ENCODE measurements at places on chromosomes 7 and 10.

- DNase-seq: no peak
Observed at GRCh38 chr7:128302139-128302538, 41.6 kb downstream of the RBM28 start.

DNA sequence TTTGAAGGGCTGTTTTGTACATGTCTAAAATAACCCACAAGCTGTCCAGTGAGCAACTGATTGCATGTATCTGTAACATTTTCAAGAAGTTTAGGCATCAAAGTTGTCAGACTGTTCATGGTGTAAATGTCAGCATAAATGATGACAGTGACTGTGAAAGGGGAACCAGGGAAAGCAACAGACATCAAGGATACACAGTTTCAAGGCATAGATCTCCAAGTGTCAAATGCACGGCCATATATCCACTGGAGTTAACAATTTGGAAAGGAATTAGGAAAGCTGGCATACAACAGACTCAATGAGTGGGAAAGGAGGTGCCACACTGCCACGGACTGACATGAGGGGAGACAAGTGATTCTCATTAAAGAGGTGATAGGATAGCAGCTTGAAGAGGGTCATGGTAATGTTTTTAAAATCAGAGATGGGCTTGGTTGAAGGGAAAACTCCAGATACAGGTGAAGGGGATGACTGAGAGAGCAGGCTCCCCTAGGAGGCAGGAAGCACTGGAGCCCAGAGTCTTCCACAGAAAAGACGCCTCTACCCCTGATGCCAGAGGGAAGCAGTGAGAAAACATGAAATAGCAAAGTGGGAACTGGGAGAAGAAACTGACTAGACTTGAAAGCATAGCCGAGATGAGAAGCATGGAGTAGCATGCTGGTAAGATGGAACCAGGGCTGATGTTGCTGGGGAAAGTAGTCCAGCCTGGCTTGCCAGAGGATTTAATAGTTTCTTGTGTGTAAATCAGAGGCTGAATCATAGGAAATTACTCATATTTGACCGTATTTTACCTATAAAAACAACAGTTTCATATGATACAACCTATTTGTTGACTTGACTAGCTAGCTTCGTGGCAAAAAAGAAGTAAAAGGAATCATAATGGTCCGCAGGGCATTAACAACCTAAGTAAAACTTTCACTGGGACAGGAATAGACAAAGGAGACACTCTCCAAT lies 18.6 kb downstream of the NSMCE4A start:
- no peak for DNase-seq

- no peak for DNase-seq
Observed at GRCh38 chr7:4894482-4894881, 11.0 kb upstream of the RADIL start.

DNA sequence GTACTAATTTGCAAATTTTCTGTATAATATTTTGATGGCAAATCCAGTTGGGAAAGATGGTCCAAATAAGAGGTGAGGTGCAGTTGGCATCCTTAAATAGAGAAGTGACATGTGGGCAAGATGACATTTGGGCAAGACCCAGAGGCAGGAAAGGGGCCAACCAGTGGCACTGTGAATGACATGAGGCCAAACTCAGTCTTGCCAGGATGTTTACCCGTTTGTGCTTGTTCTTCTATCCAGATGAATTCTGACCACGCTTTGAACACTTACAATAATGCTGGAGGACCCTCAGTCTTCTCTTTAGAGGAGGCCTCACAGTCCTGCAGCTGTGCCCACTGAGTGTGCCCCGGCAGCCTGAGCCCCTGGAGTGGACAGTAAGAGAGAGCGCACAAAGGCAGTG lies 45.1 kb downstream of the KCNMA1 start:
- no peak for DNase-seq

GRCh38 chr10:33509231-33509831 lies 174.9 kb upstream of the NRP1 start:
- DNase-seq: peak; percentile 1

DNA sequence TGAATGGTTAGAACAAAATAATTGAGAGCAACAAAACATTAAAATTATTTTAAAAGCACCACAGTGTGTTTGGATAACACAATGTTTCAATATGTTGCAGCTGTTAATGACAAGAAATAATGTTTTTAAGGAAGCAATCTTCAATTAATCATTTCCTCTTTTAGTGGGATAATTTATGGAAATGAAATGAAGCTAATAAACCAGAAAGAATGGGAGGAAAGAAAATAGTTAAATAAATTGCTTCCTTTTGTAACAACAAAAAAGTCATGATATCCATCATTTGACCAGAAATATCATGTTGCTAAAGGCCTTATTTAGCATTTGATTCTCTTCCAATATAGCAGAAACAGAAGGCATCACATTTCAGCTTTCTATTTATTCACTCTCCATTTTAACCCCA lies 224.5 kb downstream of the SEMA3A start:
- DNase-seq: no peak

GRCh38 chr10:75000748-75001321 lies 110.6 kb upstream of the SAMD8 start:
- no peak for DNase-seq

DNA sequence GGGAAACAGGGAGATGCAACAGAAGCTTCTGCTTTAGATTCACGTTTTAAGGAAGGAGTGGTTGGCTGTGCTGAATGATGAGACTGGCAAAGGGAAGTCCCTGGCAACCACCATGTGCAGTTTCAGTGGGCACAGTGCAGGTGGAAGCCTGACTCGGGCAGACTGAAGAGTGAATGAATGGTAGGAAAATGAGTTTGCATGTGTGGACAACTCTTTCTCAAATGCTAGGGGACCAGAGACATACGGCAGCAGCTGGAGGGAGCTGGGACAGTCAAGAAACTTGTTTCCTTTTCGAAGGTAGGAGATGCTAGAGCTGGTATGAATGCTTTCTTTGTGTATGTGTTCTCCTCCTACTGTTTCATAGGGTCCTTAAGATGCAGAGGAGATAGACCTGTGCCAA lies 29.0 kb downstream of the PODXL start:
- no peak for DNase-seq

DNA sequence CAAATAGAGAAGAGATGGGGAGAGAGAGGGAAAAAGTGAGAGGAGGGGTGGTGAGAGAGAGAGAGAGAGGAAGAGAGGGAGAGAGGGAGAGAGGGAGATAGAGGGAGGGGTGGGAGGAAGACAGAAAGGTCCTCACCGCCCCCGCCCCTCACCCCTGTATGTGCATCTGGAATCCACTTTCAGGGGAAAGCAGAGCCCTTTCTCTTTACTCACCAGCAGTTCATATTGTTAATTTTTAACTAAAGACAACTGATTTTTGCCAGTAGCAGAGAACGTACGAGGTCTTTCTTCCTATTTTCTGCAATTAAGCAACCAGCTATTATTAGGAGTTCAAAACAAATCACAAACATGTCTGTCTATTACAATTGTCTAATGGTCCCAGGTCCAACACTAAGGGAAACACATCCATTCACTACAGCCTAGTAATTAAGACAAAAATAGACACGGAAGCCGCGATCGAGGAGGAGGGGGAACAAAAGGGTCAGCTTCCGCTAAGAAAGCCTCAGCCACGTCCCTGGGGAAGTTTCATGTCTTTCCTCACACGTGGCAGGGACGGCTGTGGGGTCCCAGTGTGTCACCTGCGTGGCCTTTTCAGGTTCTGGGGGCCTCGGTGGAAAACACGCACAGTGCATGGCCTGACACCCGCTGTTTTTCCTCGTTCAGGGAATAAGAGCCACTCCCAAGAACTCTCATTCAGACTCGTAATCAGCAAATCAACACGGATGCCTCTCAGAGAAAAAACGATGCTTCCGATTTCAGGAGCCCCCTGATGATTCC lies 572.0 kb downstream of the PTPRN2 start:
- no peak for DNase-seq

- DNase-seq: no peak
Observed at GRCh38 chr7:86485827-86486226, 157.9 kb upstream of the GRM3 start.

- DNase-seq: no peak
Observed at GRCh38 chr10:123297175-123297574, 143.0 kb downstream of the BUB3 start.

Measured in activated T-helper 1 cell treated with anti-CD3 and anti-CD28 coated beads, Interleukin-2, amount 50 U/mL, for 16 hours (primary cell).